ENCODE measurements at places on chromosomes 12 and 14.

DNA sequence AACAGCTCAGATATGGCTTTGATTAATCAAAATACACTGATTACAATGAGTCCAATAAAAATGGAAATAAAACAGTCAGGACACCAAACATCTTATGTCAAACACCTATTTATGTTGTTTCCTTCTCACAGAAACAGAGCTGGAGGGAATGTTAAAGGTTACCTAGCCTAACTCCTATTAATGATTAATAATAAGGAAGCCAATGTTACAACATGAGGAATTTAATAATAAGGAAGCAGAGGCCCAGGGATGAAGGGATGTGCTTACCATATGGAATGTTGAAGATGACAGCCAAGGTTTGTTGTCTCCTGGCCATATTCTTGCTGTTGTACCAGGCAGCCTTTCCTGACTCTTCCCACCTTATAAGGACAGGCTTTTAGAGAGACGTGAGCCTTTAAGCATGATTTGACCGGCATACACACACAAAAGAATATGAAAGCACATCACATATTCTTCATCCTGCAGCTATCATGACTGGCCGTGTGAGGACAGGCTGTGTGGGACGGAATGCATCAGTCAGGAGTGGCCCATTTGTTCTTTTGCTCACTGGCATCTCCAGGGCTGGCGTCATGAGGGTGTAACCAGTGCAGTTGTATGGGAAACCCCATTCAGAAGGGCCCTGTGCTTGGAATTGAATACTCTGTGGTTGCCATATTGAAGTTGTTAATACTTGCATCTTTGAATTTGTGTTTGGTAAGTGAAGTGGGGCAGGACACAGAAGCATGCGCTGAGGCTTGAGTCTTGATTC, 3.1 kb upstream of the GPRC5D start:
- H3K27ac ChIP-seq: no peak overlapping the region
- H3K4me3 ChIP-seq: no peak overlapping the region

DNA sequence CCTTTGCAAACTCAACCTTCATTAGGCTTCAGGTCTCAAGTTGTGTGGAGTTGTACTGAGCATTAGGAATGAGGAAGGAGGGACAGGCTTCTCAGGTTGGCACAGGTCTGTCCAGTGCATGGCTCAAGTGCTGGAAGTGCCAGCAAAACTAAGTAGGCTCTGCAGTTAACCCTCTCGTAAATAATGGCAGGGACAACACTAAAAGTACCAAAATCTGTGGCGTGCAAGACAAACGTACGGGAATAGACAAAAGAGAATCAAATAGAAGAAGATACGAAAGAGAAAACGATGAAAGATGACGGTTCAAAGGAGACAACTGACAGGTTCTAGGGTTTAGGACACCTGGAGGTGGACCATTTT, 612 bp downstream of the TRAPPC6B start:
- peaks cover 30% of the 10 kb centered on the region for H3K36me3 ChIP-seq
- peaks cover 39% of the 10 kb centered on the region for H3K4me1 ChIP-seq
- DNase-seq: no peak

- H3K27me3 ChIP-seq: no peaks in the 10 kb centered on the region
- no peaks in the 10 kb centered on the region for H3K4me1 ChIP-seq
- DNase-seq: no peak
- no peak overlapping the region for H3K27ac ChIP-seq
- no peak overlapping the region for H3K4me3 ChIP-seq
Measured at GRCh38 chr14:67704484-67705089, 2.9 kb downstream of the RDH12 start.

- peaks cover 7% of the 10 kb centered on the region for H3K27me3 ChIP-seq
- H3K4me3 ChIP-seq: no peak overlapping the region
- H3K4me1 ChIP-seq: no peaks in the 10 kb centered on the region
- DNase-seq: no peak
Measured at GRCh38 chr14:78227248-78228077, 57.3 kb downstream of the NRXN3 start.

DNA sequence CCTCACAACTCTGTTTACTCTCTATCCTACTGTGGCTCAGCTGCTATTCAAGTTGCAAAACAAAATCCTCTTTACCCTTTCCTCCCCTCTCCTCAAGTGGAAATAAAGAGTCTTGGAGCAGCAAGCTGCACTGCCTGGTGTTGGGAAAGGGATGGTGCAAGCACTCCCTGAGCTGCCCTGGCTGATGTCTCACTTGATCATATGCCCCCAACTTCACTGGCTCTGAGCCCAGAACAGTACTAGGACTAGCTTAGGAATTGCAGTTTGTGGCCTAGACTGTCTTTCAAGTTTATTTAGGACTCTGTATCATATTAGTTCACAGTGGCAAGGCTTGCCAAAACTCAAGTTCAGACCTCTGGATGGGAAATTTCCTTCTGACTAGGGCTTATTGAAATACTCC, 1683.8 kb upstream of the SEL1L start:
- no peaks in the 10 kb centered on the region for H3K4me1 ChIP-seq
- no peak for DNase-seq
- no peak overlapping the region for H3K27ac ChIP-seq
- no peak overlapping the region for H3K4me3 ChIP-seq

DNA sequence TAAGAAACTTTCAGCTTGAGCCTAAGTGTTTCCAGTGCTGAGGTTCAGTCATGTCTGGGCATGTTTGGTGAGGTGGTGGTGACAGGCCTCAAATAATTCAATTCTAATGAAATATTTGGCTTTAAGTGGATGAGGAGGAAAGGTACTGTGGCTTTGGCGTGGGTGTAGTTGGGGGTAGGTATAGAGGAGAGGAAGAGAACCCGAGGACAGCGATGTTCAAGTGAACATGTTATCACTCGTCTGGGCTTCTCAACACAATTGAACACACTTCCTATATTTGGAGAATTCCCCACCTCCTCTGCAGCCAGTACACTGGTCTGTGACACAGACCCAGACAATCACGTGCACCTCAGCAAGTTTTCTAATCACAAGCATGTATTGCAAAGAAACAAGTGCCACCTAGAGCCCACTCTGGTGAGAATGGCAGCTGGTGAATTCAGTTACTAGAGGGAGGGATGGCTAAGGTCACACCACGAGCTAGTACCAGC, 53.0 kb downstream of the IFNG-AS1 start:
- DNase-seq: no peak
- peak overlapping the region; percentile 24 for H3K4me3 ChIP-seq
- no peaks in the 10 kb centered on the region for H3K36me3 ChIP-seq
- peak overlapping the region; percentile 68 for H3K27ac ChIP-seq
- peaks cover 2% of the 10 kb centered on the region for H3K27me3 ChIP-seq

- H3K4me1 ChIP-seq: peaks cover 62% of the 10 kb centered on the region
- peak overlapping the region; percentile 64 for H3K4me3 ChIP-seq
- H3K27ac ChIP-seq: peak overlapping the region; percentile 90
Measured at GRCh38 chr12:89949457-89950195, 241.0 kb upstream of the ATP2B1 start.

DNA sequence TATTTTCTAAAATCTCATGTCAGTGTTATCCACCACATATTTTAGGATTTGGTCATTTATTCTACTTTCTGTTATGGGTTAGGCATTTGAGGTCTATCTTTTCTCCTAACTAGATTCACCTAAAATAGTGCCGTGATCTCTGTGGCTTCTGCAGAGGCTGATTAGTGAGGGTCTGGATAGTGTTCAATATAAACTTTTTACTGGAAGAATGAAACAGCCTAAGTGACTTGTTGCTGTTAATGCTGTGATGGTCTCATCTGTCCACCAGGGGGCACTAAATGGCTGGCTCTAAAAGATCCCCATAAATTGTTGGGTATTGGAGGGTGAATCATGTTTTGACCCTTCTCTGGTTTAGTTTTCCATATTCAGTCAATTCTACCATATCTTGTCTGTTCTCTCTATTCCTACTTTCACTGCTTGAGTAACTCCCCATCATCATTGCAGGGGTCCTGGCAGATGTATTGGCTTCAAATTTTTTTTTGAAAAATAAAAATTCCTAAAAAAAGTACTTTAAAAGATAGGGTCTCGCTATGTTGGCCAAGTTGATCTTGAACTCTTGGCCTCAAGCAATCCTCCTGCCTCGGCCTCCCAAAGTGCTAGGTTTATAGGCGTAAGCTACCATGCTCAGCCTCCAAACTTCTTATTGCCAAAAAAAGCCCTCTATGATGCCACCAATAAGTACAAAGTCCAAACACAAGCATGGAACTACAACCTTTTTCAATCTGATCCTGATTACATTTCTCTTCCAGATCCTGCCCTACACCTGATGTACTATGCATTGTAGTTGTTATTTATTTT, 6.9 kb downstream of the PABPN1 start:
- H3K27me3 ChIP-seq: no peaks in the 10 kb centered on the region
- H3K27ac ChIP-seq: no peak overlapping the region
- H3K4me1 ChIP-seq: peaks cover 3% of the 10 kb centered on the region

- H3K27ac ChIP-seq: no peak overlapping the region
- no peaks in the 10 kb centered on the region for H3K4me1 ChIP-seq
- H3K36me3 ChIP-seq: no peaks in the 10 kb centered on the region
- DNase-seq: no peak
- H3K4me3 ChIP-seq: no peak overlapping the region
Measured at GRCh38 chr12:5565933-5566599, 134.2 kb downstream of the NTF3 start.

GRCh38 chr14:98959410-98959809, 312.6 kb downstream of the BCL11B start:
- no peak for DNase-seq
- H3K4me1 ChIP-seq: no peaks in the 10 kb centered on the region
- no peaks in the 10 kb centered on the region for H3K36me3 ChIP-seq
- no peaks in the 10 kb centered on the region for H3K27me3 ChIP-seq
- H3K27ac ChIP-seq: no peak overlapping the region

- H3K27ac ChIP-seq: no peak overlapping the region
- no peaks in the 10 kb centered on the region for H3K27me3 ChIP-seq
- no peak for DNase-seq
- H3K4me1 ChIP-seq: no peaks in the 10 kb centered on the region
- no peak overlapping the region for H3K4me3 ChIP-seq
- H3K36me3 ChIP-seq: no peaks in the 10 kb centered on the region
Measured at GRCh38 chr12:103140286-103140685, 182.8 kb downstream of the ASCL1 start.

DNA sequence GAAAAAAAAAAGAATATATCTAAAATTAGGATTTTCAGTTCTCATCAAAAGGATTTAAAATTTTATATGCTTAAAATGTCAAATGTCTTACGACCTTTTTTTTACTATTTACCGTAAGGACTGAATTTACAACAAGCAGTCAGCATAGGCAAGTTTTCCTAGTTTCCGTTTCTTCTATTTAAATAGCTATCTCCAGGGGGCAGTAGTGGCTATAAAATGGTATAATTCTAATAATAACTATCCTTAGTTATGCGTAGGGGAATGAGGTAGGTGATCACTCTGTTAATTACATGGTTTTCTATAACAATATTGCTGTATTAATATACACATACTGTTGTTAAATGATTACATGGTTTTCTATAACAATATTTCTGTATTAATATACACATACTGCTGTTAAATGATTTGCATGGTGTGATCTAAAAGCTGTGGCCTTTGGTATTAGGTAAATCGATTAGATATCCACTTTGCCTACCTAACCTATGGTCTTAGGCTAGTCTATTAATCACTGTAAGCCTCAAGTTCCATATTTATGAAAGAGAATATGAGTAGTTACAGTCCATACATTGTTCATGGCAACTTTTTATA, 217.7 kb upstream of the PDZRN4 start:
- DNase-seq: no peak
- peaks cover 2% of the 10 kb centered on the region for H3K27me3 ChIP-seq
- no peak overlapping the region for H3K27ac ChIP-seq
- no peak overlapping the region for H3K4me3 ChIP-seq

DNA sequence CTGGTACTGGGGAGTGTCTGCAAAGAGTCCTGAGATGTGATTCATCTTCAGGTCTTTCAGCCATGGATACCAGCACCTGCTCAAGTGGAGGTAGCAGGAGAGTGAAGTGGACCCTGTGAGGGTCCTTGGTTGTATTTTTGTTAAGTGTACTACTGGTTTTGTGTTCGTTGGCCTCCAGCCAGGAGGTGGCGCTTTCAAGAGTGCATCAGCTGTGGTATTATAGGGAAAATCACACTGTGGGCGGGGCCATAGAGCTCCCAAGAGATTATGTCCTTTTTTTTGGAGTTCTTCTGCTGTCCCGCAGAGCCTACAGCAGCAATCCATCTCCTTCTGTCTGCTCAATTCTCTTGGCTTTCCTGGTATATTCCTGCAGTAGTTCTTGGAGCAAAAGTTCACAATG, 66.8 kb downstream of the SPATA7 start:
- no peak overlapping the region for H3K4me3 ChIP-seq
- no peak overlapping the region for H3K27ac ChIP-seq
- H3K36me3 ChIP-seq: peaks cover 16% of the 10 kb centered on the region

GRCh38 chr14:64760146-64760755, 56.0 kb downstream of the PLEKHG3 start:
- no peak overlapping the region for H3K4me3 ChIP-seq
- peaks cover 14% of the 10 kb centered on the region for H3K4me1 ChIP-seq
- DNase-seq: peak; percentile 31

DNA sequence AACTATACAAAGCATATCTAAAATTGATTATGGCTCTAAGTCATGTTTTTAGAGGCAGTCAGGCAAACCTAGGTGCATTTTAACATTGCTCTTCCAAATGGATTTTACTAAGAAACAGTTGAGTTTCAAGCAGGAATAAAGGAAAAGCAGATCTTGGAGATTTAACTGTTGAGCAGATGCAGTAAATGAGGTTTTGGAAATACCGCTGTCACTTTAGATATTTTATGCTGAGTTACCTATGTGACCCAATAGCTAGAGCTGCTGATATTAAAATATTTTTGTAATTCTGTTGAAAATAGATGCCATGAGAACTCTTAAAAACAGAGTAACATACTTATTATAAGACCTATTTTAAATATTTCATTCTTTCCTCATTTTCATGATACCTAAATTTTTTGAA, 181.4 kb downstream of the SYT1 start:
- H3K27ac ChIP-seq: no peak overlapping the region
- no peak overlapping the region for H3K4me3 ChIP-seq
- H3K36me3 ChIP-seq: no peaks in the 10 kb centered on the region
- no peaks in the 10 kb centered on the region for H3K27me3 ChIP-seq
- H3K4me1 ChIP-seq: no peaks in the 10 kb centered on the region
- no peak for DNase-seq
